Fibroblast of pulmonary artery (primary cell): ENCODE measurements at places on chromosomes 2 and 18.
A peak's percentile ranks its signal among the peaks of the same experiment; 100 is the strongest.

DNA sequence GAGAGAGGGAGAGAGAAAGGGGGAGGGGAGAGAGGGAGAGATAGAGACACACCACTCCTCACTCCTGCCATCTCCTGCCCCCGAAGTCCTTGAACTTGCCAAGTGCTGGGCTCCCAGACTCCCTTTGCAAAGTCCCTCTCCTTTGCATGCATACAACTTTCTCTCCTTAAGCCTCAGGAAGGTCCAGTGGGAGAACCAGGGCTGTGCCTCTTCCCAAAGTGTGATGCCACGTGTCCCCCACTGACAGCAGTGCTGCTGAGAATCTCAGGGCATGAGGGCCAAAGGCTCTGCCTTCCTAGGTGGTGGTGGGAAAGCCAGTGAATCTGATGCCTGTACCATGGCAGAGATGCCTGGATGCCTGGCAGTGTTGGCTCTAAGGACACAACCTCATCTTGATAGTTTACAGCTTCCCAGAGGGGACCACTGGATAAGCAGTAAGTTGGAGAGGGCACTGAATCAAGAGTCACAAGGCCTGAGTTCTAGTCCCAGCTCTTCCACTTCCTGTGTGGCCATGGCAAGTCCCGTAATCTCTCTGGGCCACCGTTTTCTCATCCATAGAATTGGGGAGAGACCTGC lies 103.4 kb downstream of the CLIP4 start:
- no peak for DNase-seq

DNA sequence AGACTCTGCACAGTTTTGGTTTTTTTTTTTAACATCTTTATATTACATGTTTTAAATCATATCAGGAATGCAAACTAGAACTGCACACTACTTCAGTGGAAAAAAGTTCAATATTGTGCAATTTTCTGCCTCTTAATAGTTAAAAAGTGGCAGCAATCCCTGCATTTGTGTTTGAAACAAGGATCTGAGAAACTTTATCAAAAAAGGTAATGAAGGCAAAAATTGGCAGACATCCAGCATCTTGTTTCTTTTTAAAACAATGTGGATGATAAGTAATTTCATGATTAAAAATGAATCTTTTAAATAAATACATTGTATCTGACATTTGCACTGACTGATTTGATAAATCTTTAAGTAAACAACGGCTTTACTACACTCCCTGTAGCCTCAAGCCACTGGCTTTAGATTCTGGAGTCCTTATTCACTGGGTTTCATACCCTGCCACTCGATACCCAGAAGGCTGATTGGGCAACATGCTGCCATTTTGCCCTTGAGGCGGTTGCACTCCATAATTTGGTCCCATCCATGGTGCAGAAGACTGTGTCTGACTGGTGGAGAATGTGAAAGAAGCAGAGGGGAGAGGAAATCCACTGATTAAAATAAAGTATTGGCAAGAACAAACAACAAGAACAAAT lies 21.6 kb upstream of the C2orf42 start:
- DNase-seq = peak; percentile 48

- DNase-seq = no peak
Observed at GRCh38 chr2:131966256-131966655, 195.5 kb downstream of the ANKRD30BL start.

DNA sequence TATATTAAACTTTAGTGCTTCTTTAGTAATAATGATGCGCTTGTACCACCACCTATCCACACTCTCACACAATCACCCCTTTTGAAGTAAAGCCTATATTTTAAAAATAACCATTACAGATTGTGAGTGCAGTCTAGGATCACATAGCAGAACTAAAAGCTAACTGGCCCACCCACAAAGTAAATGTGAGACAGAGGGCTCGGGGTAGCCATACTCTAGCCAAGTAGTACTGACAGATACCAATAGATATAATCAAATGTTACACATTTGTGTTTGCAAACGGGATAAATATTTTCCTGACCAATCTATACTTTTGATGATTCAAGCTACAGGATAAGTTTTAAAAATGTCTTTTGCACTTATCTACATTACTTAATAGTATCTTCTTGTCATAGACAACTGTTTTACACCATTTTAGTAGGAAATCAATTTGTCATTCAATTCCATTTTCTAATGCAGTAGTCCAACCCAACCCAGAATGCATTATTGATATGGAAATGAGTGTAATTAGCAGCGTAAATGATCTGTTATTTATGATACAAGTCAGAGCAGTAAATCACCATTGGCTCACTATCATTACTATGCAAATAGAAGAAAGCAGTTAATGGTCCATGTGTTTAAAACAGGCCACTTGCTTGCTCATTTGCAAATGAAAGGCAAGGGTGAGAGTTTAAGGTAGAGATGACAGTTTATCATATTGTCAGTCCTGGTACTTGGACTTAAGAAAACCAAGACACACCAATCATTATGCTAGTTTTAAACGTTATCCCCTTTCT lies 111.8 kb downstream of the ERBB4 start:
- no peak for DNase-seq

DNA sequence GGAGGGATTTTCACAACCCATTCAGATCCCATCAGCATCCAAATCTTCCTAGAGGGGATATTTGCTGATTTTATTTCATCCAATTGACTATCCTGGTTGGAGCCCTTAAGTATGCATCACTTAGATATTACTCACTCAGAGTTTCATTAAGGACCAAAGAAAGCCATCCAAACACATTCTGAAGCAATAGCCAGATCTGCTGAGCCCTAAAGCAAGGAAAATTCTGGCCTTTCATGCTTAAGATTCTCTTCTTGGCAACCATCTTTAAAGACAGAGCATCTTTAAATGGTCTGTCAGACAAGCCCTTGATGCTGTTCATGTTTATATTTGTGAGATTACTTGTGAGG lies 40.9 kb upstream of the C1D start:
- no peak for DNase-seq

- DNase-seq = no peak
Observed at GRCh38 chr2:106334802-106335201, 133.4 kb downstream of the RGPD3 start.

GRCh38 chr2:237270520-237270919 lies 143.4 kb downstream of the COL6A3 start:
- no peak for DNase-seq

- peak; percentile 49 for DNase-seq
Observed at GRCh38 chr18:14086458-14087231, 45.6 kb downstream of the ZNF519 start.

DNA sequence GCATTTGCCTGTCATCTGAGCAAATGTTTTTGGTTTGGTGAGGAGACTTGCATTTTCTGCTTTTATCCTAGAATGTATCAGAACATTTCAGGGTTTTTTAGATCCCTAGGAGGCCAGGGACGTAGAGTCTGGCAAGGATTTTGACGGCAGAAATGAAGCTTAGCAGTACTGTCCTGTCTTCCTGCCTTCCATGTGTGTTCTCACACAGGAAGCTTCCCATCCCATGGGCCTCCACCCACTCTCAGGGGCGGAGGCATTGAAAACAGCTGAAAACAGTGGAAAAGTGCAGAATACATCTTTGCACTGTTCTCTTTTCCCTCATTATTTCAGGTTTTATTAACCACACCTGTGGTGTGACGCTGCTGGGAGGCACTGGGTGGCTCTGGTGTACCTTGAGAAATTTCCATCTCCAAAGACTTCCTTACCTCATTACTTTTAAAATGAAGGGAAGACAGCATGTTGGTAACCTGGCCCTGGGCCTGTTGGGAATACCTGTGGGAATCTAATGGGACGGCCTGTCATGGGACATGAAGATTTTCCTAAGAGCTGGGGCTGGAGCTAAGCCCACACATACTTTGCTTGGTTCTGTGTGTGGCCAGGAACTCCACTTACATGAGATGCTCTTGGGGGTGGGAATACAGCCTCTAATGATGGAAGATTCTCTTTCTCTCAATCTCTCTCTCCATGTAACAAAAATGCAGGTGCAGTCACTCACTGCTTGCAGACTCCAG lies 20.5 kb downstream of the PCARE start:
- peak; percentile 5 for DNase-seq

- DNase-seq = peak; percentile 28
Observed at GRCh38 chr2:161373942-161374341, 42.2 kb upstream of the TBR1 start.

- no peak for DNase-seq
Observed at GRCh38 chr18:31493171-31493570, 4.8 kb upstream of the DSG2 start.

DNA sequence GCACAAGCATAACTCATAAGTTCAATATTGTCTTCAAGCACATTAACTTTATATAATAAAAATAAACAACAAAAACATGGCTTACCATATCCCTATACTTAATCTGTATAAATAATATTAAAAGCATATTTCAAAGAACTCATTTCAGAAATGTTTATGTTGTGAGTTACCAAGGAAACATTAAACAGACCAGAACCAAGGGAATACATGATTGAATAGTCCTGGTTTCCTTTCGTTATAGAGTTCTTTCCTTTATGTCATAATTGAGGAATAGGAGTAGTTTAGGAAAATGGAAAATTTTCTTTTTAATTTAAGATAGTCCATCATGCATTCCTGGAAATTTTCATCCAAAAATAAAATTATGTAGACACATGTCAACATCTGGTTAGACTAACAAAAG lies 343.0 kb downstream of the ERBB4 start:
- no peak for DNase-seq

- DNase-seq = no peak
Observed at GRCh38 chr2:158142165-158142564, 40.5 kb downstream of the UPP2 start.
